ENCODE measurements at places on chromosomes 12 and 14.

DNA sequence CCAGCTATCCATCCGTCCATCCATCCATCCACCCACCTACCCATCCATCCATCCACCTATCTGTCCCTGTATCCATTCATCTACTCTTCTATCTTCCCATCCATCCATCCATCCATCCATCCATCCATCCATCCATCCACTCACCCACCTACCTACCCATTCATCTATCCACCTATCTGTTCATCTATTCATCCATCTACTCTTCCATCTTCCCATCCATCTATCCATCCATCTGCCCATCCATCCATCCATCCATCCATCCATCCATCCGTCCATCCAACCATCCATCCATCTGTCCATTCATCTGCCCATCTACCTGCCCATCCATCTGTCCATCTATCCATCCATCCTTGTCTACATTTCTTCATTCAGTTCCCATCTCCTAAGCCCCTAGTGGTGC lies 17.8 kb upstream of the HHIPL1 start:
- DNase-seq = no peak

GRCh38 chr12:116099652-116100432 lies 177.7 kb downstream of the MED13L start:
- DNase-seq = no peak

DNA sequence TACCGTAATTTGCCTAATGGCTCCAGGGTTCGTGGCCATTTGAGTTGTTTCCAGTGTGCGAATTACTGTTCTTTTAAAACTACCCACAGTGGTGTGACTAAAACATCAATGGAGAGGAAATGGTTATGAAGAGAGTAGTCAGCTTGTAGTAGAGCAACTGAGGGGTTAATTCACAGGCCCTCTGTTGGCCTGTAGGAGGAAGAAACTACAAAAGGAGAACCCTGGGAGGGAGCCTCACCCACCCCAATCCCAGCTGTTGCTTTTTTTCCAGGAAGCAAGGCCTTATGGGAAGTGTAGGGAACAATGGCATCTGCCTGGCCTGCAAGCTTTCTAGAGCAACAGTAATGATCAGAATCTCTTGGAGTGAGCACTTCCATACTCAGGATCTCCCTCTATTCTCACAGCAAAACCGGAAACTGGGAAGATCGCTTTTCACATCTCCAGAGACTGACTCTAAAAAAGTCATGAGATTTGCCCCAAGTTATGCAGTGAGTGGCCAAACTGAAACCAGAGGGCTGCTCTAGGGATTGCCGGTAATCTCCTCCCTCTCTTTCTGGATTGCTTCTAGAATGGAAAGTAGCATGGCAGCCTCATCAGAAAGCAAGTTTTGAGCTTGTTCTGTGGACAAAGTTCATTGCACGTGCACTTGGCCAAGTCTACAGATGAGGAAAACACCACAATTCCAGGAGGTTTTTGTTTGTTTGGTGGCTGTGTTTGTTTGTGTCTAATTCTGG lies 125.3 kb upstream of the PWP1 start:
- peak; percentile 14 for DNase-seq

GRCh38 chr14:53619691-53620231 lies 336.9 kb downstream of the BMP4 start:
- DNase-seq = no peak

GRCh38 chr12:15851919-15852318 lies 30.3 kb upstream of the STRAP start:
- DNase-seq = no peak

- DNase-seq = no peak
These were observed 138.9 kb downstream of the PIK3C2G start for GRCh38 chr12:18400186-18400585.

DNA sequence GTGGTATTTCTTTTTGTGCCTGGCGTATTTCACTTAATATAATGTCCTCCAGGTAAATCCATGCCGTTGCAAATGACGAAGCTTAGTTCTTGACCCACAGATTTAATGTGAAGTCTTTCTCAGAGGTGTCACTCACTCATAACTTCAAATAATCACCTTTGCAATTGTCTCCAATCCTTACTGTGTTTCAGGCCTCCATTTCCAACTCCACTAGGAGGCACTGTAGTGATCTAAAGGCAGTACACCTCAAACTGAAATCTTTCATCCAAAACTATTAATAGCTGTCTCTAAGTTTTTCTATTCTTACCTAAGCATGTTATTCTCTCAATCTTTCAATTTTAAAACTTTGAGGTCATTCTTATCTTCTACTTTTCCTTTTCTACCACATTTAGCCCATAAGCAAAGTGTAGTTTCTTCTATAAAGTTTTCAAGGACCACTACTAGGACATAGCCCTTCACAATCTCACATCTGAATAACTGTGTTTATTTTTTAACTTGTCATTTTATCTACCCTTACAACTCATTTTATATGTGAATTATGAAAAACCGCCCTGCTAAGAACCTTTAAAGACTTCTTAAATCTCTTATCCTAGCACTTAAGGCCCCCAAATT lies 25.5 kb upstream of the FBXO34 start:
- peak; percentile 40 for DNase-seq

DNA sequence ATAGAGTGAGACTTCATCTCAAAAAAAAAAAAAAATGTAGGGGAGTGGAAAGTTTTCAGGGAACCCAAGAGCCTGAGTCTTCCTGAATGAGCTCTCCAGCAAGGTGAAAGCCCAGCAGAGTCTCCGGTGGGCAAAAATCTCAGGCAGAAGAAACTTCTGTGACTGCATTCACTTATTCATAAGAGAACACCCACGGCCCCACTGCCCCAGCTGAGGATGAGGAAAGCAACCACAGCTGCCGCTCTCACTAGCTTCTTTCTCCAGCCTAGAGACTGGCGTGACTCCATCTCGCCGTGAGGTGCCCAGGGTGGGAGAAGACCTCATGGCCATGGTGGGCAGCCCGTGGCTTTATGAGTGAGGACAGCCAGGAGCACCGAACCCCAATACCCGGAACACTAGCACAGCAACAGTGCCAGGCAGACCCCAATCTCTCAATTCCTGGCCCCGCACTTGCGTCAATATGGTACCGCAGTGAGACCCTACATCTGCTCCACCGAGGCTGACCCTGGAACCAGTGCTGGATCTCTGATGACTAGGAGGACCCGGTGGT lies 29.7 kb upstream of the DYNC1H1 start:
- no peak for DNase-seq

DNA sequence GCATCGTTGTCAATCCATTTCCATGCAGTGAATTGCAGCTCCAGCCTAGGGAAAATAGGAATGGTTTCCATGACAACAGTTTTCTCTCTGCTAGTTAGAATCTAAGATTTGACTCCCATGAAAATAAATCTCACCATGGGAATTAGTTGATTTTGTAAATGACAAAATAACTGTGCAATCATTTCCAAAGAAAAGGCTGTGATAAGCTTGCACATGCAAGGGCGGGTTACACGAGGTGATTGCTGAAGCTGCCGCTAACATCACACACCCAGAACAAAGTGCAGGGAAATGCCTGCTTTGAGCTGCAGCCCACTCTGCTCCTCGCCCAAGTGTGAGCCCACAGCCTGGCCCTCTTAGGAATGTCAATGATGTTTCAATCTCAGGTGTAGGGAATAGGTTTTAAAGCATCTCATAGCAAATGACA lies 53.8 kb downstream of the TRIM9 start:
- DNase-seq = no peak

- no peak for DNase-seq
These were observed 314.3 kb downstream of the C12orf75 start for GRCh38 chr12:105644770-105645169.

DNA sequence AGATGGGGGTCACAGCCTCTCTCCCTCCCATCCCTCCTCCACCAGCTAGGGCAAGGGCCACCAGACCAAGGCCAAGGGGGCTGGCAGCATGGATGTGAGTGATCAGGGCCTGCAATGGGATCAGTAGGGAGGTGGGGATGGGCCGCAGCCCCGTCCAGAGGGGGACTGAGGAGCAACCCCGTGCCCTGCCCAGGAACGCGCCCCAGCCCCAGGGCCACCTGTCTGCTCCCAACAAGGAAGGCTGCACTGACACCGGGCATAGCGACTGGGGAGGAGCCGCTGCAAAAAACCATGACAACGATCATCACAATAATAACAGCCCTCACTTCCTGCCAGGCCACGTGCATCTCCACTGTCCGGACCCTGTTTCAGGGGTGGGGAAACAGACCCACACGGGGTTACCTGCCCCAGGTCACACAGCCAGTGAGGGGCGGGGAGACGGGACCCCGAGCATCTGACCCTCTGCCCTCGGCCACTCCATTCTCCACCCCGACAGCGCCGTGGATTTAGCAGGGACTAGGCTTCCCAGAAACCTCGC lies 24.3 kb downstream of the NCOR2 start:
- peak; percentile 39 for DNase-seq

- DNase-seq = no peak
These were observed 25.5 kb downstream of the CEP83 start for GRCh38 chr12:94434171-94434570.
